EL (cell line): ENCODE measurements at places on chromosomes 3 and 15.

DNA sequence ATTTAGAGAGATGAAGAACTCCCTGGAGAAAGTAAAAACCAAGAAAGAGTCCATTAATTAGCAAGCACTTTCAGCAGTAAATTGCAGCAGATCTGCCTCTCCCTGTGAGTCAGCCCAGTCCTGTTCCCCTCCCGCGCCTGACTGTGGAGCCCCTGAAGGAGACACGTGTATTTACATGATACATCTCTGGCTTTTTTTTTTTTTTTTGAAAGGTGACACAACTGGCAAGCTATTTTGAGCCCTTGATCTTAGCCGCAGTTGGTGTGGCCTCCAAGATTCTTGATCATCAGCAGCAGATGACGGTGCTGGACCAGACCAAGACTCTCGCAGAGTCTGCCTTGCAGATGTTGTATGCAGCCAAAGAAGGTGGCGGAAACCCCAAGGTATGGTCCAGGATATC, 271.8 kb upstream of the TPM1 start:
- peak; percentile 94 for DNase-seq

- DNase-seq, result peak; percentile 32
These were observed 45.0 kb downstream of the GPR176 start for GRCh38 chr15:39874890-39875549.

DNA sequence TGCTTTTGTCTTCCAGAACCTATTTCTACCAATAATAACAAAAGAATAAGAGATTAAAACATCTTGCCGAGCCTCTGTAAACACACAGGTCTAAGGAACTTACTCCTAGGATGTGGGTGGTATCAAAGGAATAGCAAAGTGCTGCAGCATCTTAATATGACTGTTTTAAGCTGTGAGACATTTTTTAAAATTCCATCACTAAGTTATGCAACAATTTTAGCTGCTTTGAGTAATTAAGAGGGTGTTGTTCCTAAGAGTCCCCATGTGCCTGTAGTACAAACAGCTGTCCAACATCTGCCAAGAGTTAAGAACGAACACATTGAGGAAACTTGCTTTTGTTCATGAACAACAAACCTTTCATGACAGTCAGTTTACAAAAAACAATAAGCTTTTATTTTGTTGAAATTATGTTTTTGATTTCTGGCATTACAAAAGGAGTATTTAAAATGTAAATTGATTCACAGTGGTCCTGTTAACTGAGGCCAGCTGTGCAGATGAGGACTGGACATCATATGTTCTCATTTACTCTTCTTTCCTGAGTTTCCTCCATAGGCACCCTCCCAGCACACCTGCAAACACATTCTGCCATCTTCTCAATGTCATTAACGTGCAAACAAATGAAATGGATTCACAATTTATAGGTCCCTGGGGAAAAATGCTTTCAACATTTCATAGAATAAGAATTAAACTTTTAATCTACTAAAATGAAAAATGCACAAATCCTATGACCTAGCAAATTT, 337.3 kb upstream of the ARHGEF26 start:
- DNase-seq, result no peak

DNA sequence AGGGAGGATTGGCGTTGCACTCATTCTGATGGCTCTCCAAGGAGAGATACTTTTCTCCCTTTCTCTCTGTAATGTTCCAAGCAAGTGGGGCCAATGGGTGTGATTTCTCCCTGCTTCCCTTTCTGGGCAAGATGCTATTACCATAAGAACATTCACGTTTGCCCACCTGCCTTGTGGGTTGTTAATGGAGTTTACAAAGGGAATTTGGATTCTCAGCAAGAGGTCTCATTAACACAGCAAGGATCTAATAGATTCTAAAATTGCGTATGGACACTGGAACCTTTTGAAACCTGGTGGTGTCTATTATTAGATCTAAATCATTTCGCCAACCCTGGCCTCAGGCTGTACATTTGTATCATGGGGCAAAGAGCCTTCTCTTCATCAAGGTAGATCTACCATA, 74.1 kb downstream of the SLCO3A1 start:
- no peak for DNase-seq

GRCh38 chr3:33115024-33115768, 1.4 kb downstream of the CRTAP start:
- peak; percentile 88 for DNase-seq

DNA sequence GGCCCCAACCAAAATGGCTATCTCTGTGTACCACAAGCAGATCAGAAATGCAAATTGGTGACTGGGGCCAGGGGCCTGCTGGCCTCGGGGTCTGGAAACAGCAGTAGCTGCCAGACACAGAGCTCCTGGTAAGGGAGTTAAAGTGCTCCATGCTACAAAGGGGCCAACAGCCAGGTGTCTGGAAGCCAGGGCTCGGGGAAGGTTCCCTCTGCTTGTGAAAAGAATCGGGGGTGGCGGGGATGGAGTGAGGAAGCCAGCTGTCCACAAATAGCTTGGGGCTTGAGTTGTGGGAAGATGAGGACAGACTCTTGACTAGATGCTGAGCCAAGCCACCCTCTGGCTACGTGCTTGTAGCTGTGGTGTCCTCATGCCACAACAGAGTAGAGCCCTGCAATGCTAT, 39.3 kb downstream of the CHRD start:
- no peak for DNase-seq

DNA sequence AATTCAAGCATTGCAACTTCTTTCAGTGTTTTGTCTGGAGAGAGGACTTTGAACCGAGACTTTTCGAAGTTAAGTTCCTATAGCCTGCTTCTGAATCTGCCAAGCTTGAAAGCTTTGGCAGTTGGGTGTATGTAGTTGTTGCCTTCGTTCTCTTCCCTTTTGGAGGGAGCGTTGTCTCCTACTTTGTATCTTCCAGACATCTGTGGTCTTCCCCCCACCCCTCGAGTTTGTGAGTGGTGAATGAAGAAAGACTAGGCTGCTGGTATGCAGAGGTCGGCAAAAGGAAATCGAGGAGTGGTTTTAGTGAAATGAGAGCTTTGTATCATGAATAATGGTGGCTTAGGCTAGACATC, 1.3 kb downstream of the CTNNB1 start:
- DNase-seq, result peak; percentile 72

GRCh38 chr15:100020189-100020588, 287.0 kb upstream of the LYSMD4 start:
- peak; percentile 18 for DNase-seq

- DNase-seq, result no peak
These were observed 9.9 kb downstream of the EAF2 start for GRCh38 chr3:121844892-121845291.

DNA sequence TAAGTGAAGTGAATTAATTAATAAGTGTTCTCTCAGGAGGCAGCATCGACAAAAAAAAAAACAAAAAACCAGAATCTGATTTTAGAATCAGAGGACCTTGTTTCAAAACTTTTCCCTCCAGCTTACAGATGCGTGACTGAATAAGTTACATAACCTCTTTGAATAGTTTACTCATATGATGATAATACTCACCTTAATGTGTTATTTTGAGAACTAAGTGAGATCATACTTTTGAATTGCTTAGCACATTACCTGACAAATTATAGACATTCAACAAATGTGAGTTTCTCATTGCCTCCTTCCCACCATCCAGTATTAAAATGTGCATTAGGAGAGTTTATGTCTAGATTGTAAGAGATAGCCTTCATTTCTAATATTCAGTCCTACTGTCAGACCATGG, 94.0 kb downstream of the SOX2 start:
- no peak for DNase-seq

GRCh38 chr3:13896473-13897154, 16.7 kb upstream of the WNT7A start:
- peak; percentile 68 for DNase-seq
